ENCODE measurements at places on chromosomes 7 and 10.

GRCh38 chr7:156151658-156152057 lies 339.4 kb upstream of the SHH start:
- no peak for DNase-seq

DNA sequence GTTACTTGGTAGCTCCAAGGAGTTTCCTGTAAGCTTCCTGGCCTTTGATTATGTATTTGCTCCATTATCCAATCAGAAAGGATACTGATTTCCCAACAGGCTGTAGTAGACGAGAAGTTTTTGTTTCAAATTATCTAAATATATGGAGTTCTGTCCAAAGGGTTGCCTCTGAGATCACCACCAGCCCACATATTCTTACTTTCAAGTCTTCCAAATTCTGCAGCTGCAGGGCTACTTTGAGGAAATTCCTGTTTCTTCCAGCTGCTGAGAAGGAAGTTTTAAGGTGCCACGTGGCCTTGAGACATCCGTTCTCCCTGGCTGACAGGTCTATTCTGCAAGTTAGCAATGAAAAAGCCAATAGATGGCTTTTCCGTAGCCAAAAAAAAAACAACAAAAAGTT lies 286.0 kb downstream of the TWIST1 start:
- DNase-seq = no peak

GRCh38 chr7:45050198-45050597 lies 38.6 kb downstream of the NACAD start:
- DNase-seq = no peak

DNA sequence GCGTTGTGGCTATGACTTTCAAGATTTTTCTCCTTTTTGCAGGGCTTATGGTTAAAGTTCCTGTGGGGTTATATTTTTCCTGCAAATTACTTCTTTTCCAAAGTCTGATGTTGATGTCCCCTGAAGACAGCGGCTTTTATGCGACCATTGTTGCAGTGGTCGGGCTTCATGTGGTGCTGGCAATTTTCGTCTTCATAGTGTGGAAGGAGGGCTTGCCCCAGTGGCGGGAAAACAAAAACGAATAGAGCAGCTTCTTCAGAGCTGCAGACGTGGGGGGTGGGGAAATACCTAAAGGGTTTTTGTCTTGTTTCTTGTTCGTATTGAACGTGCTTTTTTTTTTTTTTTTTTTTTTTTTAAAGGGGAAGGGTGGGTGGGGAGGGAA lies 53.8 kb downstream of the MCMBP start:
- no peak for DNase-seq

DNA sequence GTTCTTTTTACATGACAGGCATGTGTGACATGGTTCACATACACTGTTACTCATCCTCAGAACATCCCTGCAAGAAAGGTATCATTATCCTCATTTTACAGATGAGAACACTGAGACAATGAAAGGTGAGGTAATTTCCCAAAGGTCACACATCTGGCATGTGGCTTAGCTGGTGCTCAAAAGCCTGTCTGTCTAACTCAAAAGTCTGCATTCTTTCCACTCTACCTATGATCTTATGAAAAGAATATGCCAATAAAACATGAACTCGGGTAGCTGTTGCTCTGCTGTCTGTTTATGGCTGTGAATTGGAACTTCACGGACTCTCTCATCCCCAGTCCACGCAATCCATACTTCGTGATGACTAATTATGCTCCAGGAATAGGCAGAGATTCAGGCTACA lies 79.0 kb upstream of the ODAD2 start:
- no peak for DNase-seq

GRCh38 chr10:119270762-119271366 lies 63.5 kb downstream of the GRK5 start:
- DNase-seq = peak; percentile 84

GRCh38 chr7:82348251-82348650 lies 95.3 kb downstream of the CACNA2D1 start:
- no peak for DNase-seq

DNA sequence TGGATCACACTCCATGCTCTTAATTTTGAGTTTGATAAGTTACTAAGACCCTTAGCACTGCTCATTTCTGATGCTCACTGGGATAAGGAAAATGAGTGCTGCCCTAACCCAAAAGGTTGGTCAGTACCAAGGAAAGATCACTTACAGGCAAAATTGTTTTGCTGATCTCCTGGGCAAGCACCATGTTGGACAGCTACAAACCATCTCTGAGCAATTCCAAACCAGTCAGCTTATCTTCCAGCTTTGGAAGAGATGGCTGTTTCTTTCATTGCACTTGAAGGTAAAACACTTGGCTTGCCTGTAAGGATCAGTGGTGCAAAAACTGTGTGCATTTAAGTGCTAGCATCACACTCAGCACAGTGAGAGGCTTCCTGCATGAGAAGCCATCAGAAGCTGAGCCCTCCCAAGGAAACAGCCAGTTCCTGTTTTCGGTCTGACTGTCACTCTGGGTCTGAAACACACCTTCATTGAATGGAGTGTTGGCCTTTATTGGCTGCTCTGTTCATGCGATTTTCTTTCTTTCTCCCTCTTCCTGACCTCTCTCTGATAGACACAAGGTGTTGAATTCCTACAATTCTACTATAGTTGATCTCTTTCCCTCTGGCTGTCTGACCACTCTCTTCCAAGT lies 126.4 kb upstream of the GHITM start:
- DNase-seq = no peak
